ENCODE measurements at places on chromosomes 11 and 22.

GRCh38 chr22:48139776-48140175 lies 1377.3 kb downstream of the TBC1D22A start:
- DNase-seq = no peak

DNA sequence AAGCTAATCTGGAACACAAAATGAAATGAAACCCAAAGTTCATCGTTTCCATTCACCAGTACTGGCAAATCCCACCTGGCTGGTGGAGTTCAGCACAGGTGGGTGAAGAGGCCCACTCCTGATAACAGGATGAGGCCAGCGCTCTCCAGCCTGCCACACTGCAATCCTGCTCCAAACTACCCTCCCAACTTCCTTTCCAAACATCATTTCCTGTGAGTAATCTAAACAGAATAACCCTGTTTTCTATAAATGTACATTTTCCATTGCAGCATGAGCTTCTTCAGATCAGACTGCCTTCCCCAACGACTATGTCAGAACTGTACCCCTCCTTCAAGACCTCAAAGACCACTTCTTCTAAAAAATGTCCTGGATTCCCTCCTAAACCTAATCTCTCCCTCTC lies 15.9 kb upstream of the NFRKB start:
- no peak for DNase-seq

- DNase-seq = no peak
These were observed 66.0 kb upstream of the PPARA start for GRCh38 chr22:46084376-46084775.

GRCh38 chr11:126434950-126435335 lies 79.5 kb downstream of the ST3GAL4 start:
- no peak for DNase-seq

DNA sequence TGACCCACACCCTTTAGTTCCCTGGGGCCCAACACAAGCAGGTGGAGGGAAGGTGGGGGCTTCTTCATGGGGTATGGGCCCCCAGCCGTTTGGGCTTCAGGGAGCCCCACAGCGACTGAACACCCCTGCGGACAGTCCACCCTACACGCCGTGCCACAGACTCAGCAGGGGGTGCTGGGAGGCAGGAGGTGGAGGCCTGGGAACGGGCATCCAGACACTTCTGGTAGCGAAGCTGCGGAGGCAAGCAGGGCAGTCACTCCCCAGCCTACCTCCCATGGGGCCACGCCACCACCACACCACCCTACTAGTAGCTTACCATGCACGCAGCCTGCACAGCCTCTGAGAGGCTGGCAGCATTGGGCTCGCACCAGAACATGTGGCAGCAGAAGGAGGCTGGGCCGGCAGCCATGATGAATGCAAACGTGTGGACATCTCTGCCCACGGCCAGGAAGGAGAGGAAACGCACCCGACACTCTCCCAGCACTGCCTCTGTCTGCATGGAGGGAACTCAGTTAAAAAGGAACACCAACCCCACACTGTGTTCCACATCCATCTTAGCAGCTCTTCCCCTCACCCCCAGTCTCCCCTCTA lies 5.3 kb downstream of the SMPD1 start:
- DNase-seq = no peak

GRCh38 chr11:110565357-110566336 lies 135.9 kb downstream of the FDX1 start:
- DNase-seq = no peak

DNA sequence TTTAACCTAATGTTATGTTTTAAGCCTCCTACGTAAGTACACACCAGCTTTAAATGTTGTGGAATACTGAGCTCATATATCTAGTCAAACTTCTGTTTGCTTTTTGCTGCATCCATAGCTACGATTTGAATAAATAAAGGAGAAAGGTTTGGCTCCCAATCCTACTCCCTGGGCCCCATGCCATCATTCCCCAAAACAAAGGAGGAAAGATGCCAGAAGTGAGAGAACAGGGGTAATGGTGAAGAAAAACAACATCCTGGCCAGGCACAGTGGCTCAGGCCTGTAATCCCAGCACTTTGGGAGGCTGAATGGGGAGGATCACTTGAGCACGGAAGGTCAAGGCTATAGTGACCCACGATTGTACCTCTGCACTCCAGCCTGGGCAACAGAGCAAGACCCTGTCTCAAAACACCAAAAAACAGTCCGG lies 26.5 kb downstream of the SCGB1A1 start:
- DNase-seq = no peak

GRCh38 chr11:63470311-63470710 lies 20.7 kb downstream of the PLAAT5 start:
- DNase-seq = no peak

- DNase-seq = peak; percentile 16
These were observed 65.2 kb upstream of the CECR2 start for GRCh38 chr22:17303840-17304779.

DNA sequence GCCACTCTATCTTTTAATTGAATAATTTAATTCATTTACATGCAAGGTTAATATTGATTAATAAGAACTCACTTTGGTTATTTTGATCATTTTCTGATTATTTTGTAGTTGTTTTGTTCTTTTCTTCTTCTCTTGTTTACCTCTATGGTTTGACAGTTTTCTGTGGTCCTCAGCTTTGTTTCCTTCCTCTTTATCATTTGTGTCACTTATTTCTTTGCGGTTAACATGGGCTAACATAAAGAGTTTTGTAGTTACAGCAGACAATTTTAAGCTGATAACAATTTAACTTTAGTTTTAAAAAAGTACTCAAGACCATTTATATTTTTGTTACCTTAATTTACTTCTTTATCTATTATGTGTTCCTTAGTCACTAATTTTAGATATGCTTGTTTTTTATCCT lies 1032.8 kb upstream of the RAG2 start:
- no peak for DNase-seq

DNA sequence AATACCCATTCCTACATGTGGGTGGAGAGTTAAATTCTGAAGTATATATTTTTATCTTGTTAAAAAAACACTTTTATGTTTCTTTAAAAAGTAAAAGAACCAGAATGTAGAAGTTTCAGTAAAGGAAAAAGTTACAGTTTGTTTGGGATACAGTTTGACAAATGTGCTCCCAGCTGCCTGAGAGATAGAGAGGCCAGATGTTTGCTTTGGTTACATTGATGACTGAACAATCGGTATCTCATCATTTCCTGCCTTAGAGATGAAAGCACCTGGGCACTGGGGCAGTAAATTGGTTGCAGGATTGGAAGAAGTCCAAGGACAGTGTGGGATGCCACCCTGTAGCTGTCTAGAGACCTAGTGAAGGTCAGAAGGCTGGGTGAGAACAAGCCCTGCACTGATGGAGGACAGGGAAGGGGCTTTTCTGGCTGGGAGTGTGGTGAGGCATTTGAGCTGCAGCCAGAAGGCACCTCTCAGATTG lies 16.6 kb downstream of the MED15 start:
- no peak for DNase-seq

- no peak for DNase-seq
These were observed 106.1 kb downstream of the GGTLC2 start for GRCh38 chr22:22750335-22751042.

GRCh38 chr11:121352251-121352891 lies 59.8 kb downstream of the SC5D start:
- DNase-seq = no peak
